ENCODE measurements at places on chromosomes 7 and 10. TPM values are rescaled to one million over a fixed set of nuclear protein-coding genes. Genes with fewer than 3 reads are reported as not detected.

Gene ATRNL1
- 18.4 TPM for total RNA-seq

Gene UPK3B
- 11.6 TPM for total RNA-seq

Gene CCDC146
- total RNA-seq = 37.4 TPM

Gene C10orf67
- not detected for total RNA-seq

Gene CLEC2L
- total RNA-seq = 17.3 TPM

Gene FOXP2
- total RNA-seq = 20.5 TPM

Gene TRIM73
- 3.7 TPM for total RNA-seq

Gene SFTPA2
- total RNA-seq = 0.32 TPM

Gene GNGT1
- total RNA-seq = not detected

Gene SLC18A3
- not detected for total RNA-seq

Gene C7orf57
- total RNA-seq = not detected

Measured in transverse colon (tissue), 4 donors.